ENCODE measurements at places on chromosomes 3 and 15.

GRCh38 chr3:187919544-187919943 is 174.3 kb upstream of the BCL6 start:
- no peak for DNase-seq

DNA sequence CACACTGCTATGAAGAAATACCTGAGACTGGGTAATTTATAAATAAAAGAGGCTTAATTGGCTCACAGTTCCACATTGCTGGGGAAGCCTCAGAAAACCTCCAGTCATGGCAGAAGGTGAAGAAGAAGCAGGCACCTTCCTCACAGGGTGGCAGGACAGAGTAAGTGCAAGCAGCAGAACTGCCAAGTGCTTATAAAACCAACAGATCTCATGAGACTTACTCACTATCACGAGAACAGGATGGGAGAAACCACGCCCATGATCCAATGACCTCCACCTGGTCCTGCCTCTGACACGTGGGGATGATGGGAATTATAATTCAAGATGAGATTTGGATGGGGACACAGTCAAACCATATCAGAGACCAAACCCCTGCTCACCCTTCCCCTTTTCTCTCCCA is 75.0 kb downstream of the TRIM69 start:
- DNase-seq = no peak

DNA sequence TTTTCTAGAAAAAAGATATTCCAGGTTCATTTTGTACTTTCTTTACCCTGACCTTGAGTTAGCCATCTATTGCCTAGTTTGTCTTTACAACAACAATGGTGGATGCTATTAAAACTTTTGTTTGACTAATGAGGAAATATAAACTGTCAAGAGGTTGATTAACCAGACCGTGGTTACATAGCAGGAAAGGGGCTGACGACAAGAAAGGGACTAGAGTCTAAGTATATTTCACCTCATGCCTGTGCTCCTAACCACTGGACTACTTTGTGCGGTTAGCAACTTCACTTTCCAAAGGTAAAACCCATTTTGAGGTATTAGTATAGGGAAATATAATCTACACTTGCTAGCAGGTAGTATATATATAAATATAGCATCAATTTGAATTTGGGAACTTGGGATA is 327.1 kb downstream of the SATB1 start:
- no peak for DNase-seq

- DNase-seq = no peak
Observed at GRCh38 chr15:99413955-99414754, 151.6 kb upstream of the MEF2A start.

GRCh38 chr3:112681822-112682325 is 40.9 kb upstream of the CCDC80 start:
- DNase-seq = no peak

DNA sequence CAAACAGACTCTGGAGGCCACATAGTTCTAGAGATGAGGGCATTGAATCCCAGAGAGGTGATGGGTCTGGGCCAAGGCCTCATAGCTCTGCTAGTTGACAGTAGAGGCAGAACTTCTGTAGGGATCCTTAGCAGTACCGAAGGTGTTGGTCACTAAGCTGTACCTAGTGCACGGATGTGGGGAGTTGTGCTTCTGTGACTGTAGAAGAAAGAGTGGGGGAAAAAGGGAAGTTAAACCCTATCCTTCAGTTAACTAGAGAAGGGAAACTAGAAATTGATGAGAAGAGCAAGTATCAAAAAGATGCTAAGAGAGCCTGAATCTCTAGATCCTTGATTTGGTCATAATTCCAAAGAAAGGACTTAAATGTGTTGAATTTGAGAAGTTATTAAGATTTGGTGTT is 186.7 kb downstream of the NFKBIZ start:
- no peak for DNase-seq

- no peak for DNase-seq
Observed at GRCh38 chr15:68594533-68595259, 15.9 kb downstream of the CORO2B start.

DNA sequence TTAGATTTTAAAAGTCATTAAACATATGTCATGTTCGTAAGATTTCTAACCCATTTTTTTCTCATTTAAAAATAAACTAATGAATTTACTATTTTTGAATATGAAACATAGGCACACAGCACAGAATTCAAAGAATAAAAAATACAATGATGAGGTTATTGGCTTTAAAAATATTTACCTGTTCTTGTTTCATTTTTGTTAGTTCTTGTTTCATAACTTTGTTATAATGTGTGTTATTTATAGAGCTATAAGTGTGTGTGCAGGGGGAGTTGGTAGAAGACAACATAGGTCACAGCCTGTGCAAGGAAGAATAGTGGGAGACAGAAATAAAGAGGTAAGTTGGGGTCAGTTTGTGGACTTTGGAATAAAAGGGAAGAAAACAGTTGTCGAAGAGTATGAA is 30.8 kb upstream of the NRROS start:
- DNase-seq = no peak

GRCh38 chr3:55655544-55655943 is 168.4 kb upstream of the WNT5A start:
- no peak for DNase-seq

- no peak for DNase-seq
Observed at GRCh38 chr3:63050548-63051177, 175.4 kb upstream of the CADPS start.

DNA sequence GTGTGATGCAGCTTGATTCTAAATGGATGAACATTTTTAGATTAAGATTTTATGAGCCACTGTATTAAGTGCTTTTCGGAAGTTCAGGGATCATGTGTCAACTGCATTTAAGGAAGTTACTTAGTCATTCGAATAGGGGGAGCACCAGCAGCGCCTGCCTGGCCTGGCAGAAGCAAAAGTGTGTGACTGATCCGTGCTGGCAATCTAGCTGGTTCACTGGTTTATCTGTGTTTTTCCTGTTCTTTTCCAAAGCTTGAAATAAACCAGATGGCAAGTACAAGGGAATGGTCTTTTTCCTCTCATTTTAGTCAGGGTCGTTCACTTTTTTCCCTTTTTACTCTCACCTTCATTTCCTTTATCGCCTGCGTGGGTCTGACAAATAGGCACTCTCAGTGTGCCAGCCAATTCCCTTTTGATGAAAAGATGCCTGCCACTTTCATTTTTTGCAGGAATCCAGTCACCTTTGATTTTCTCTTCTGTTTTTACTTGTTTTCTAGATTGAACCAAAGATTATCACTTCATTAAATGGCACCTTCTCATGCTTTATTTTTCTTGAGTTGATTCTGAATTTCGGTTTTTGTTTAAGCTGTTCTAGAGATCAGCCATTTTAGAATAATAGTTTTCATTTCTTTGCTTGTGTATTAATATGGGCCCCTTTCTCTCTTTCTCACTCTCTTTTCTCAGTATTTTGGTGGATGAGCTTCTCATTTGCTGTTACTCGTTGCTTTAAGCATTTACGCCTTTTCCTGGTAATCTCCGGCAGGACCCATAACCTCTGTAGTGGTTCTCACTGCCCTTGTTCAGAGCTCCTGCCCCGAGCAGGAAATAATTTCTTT is 2.8 kb downstream of the ABHD2 start:
- DNase-seq = peak; percentile 28

GRCh38 chr3:25817107-25817506 is 27.2 kb downstream of the OXSM start:
- DNase-seq = no peak

GRCh38 chr3:36765104-36765503 is 751 bp upstream of the DCLK3 start:
- DNase-seq = no peak

DNA sequence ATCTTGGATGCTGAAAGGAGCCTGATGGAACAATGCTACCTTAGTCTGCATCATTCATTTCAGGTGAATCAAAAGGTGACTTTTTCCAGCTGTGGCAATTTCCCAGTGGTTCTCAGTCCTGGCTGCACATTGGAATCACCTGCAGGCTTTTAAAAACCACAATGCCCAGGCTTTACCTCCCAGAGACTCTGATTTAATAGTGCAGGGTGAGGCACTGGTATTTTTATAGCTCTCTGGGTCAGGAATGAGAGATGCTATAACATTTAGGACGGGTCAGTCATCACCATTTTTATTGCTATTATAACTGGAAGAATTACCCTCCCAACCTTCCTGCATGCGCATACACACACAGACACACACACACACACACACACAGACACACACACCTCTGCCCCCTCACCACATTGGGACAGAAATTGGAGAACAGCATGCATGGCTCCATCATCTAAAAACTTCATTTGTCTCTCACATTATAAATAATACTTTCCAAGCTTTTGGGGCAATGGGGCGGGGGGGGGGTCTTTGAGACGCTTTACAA is 41.1 kb downstream of the LARP6 start:
- no peak for DNase-seq

DNA sequence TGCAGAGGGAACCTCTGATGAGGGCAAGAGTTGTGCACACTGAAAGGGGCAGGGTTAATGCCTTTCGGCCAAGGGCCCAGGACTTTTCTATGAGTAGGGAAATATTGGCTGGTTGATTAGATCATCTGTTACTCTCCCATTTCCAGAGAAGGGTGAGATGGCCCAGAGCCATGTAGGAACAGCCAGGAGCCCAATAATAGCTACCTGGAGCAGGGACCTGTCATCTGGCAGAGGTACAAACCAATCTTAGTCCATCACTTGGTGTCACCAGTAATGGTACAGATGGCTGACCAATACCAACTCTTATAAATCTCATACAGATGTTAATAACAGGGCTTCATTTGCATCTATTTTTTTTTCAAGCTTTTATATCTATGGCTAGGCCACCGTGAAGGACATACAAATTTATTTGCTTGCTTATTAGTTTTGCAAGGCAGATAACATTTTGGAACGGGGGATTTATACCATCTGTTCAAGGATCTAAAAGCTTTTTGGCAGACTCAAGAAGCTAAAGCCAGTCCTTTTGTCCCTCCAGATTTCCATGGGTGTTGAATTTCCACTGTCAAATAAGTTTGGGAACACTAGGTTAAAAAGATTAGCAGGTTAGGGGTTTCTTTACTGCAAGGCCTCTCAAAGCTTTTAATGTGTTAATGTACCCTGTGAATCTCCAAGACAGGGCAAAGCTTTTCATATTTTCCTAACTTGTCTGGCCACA is 79.3 kb downstream of the TNIK start:
- no peak for DNase-seq

DNA sequence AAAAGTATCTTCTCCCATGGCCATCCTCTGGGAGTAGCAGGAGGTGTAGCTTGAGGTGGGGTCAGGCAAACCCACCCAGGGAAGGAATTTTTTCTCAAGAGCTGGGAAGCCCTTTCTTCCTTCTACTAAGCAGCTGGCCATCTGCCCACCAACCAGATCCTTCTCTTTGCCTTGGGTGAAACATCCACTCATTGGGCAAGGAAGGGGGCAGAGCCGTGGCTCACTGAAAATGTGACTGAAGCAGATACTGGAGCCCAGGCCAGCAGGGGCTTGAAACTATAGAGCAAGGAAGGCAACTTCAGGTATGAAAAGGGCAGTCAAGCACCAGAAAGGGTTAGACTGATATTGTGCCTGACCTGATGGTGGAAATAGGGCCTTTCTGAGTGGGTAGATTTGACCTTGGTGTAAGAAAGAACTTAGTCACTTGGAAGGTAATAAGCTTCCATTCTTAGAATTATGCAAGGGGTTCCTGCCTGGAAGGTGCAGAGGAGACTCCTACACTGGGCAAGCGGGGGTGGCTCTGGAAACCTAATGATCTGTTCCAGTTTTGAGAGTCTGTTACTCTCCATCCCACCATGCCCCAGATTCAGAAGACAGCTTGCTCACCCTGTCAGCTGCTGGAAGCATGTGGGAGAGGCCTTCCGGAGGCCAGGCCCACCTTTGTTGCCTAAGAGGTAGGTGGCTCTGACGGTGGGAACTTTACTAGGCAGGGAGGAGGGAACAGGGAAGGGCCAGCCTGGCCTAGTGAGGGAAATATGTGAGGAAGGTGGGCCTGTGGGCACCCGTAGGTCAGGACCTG is 22.0 kb upstream of the PLA2G4E start:
- no peak for DNase-seq

DNA sequence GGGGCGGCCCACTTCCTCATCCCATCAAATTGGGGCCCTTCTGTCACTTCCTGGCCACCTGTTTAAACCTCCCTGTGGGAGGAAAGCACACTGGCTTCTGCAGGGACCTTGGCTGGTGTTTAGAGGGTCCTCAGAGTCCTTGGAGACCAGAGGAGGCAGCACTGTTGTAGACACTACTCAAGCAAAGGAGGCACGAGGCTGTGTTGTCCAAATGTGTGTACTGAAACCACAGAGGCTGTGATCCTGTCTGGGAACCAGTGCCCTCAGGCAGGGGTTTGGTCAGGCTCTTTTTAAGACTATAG is 12.4 kb upstream of the SEC13 start:
- DNase-seq = no peak

DNA sequence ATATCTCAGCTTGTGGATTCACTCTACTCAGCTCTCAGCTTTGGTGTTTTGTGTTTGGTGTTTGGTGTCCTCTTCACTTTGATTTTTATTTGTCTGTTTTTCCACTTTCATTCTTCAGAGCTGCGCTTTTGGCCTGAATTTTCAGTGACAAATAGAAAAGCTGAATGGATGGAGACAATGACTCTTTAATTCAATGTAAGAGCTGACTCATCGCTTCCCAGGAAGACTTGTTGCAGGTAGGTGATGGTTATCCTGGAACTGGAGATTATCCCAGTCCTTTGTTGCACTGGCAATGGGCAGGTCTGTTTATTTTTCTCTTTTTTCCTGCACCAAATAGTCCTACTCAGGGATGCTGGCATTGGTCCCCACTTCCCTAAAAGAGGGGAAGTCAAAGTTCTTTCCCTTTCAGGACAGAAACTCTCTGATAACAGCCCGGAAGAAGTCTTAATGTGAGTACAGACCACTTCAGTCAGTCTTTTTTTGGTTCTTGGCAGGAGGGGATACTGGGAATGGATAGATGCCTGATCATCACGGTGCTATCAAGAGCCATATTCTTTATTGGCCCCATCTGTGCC is 12.4 kb upstream of the AEN start:
- DNase-seq = no peak

GRCh38 chr15:81085213-81085612 is 48.9 kb upstream of the CFAP161 start:
- DNase-seq = no peak

GRCh38 chr3:193791041-193792032 is 198.3 kb downstream of the OPA1 start:
- DNase-seq = no peak

DNA sequence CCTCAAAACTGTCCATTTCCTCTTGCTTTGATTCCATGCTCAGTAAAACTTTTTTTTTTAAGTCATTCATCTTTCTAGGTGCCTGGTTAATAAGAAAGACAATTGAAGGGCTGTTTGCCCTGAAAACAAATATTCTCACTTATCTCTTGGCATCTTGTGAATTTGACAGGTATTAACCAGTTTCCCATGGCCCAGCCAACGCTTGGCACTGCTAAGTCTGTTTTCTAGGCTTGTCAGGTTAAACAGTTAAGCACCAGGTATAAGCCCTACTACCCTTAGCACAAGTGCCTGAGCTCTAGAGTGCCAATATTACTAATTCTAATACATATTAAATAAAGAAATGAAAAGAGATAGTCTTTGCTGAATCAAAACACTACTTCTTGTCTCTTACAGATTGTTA is 36.3 kb downstream of the PXK start:
- DNase-seq = no peak

GRCh38 chr3:43748179-43748578 is 57.4 kb downstream of the ABHD5 start:
- no peak for DNase-seq
